ENCODE measurements at places on chromosomes 7 and 10.

DNA sequence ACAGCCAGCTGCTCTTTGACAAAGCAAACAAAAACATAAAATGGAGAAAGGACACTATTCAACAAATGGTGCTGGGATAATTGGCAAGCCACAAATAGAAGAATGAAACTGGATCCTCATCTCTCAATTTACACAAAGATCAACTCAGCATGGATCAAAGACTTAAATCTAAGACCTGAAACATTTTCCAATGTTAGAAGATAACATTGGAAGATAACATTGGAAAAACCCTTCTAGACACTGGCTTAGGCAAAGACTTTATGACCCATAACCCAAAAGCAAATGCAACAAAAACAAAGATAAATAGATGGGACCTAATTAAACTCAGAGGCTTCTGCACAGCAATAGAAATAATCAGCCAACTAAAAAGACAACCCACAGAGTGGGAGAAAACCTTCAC, 425.7 kb upstream of the SEMA3D start:
- DNase-seq = no peak

GRCh38 chr7:119288416-119288815, 984.6 kb upstream of the KCND2 start:
- no peak for DNase-seq

DNA sequence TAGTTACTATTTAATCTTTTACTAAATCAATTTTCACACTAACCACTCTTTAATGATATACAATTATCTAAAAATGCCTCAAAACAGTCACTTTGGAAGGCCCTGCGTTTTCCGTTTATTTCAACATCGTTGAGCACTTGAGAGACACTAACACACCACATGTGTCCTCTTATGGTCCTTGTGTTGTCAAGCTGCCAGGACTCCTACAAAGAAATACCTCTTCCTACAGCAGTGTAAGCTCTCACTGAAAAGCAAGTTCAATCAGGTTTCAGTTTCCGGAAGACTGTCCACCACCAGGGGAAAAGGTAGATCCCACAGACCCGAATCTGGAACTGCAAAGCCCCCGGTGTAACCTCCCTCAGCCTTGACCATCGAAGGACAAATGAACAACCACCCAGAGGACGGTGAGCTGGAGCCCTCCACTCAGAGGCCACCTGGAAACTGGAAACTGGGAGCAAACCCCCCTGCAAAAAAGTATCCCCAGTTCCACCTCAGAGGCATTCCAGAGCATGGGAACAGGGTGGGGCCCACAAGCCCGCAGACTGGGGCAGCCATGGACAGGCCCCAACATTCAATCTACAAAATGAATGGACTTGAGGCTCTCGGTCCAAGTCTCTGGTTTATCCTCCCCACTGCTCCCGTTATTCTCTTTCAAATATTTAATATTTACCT, 37.6 kb downstream of the KCNH2 start:
- no peak for DNase-seq

DNA sequence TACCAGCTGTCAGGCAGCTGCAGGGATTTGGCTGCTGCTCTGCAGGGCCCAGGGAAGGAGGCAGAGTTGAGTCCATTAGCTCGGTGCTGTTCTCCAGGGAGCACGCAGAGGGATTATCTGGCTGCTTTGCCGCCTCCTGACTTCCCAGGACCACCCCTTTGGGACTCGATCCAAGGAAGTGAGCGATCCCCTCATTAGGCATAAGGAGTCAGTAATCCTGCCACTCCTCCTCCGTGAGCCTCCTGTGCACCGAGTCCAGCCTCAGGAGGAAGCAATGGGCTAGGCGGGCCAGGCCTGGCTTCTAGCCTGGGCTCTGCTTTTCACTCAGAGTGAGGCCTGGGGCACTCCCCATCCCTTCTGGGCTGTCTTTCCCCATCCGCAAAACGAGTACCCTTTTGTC, 417.9 kb downstream of the RPS24 start:
- DNase-seq = no peak

GRCh38 chr10:75410132-75411005, 8.8 kb upstream of the ZNF503 start:
- DNase-seq = no peak

- DNase-seq = no peak
Measured at GRCh38 chr7:157558875-157559595, 222.2 kb downstream of the DNAJB6 start.

DNA sequence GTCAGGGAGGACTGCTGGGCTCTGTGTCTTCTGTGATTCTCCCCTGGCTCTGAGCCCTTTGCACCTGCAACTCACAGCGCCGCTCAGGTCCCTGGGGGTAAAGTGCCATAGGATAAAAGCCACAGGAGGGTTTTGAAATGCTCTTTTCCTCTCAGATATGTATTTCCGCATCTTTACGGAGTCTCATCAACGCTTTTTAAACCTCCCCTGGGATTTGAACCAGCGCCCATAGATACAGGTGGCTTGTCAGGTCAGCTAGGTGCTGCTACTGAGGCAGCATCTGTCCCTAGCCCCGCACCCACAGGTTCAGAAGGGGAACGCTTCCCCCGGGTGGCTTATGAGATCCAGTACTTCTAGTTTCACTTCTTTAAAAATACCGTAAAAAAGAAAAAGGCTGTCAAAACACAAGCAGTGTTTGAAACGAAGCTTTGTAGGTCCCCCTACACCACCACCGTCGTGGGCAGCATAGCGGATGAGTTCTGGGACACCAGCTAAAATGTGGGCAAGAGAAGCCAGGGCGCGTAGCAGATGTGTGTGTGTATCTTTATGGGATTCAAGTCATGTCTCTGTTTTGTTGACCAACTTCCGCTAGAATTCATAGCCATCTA, 173.5 kb downstream of the CUX1 start:
- no peak for DNase-seq

GRCh38 chr10:55263327-55263726, 462.3 kb upstream of the PCDH15 start:
- DNase-seq = no peak

GRCh38 chr7:151631570-151631952, 111.9 kb upstream of the RHEB start:
- no peak for DNase-seq

- DNase-seq = no peak
Measured at GRCh38 chr10:76576276-76576962, 1061.2 kb downstream of the KCNMA1 start.

DNA sequence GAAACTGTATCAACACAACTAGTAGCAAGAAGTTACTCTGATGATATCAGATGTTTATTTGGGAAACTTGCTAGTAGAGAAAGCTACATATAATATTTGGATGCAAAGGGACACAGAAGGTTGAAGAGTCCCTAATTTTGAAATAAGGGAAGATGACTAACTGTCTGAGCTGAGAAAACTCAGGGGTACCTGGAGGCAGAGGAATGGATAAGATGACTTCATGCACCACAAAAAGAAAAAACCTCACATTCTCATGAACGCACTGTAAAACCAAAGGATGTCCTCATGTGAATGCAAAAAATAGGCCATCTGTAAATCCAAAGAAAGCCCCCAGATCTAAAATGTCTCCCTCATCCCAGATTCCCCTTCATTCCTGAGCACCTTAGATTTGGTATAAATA, 29.3 kb downstream of the PRSS2 start:
- DNase-seq = no peak

GRCh38 chr10:78042752-78043104, 9.1 kb downstream of the RPS24 start:
- DNase-seq = no peak

- DNase-seq = no peak
Measured at GRCh38 chr10:117215079-117215478, 17.8 kb downstream of the KCNK18 start.

- DNase-seq = no peak
Measured at GRCh38 chr7:28755255-28755654, 202.9 kb downstream of the TRIL start.

DNA sequence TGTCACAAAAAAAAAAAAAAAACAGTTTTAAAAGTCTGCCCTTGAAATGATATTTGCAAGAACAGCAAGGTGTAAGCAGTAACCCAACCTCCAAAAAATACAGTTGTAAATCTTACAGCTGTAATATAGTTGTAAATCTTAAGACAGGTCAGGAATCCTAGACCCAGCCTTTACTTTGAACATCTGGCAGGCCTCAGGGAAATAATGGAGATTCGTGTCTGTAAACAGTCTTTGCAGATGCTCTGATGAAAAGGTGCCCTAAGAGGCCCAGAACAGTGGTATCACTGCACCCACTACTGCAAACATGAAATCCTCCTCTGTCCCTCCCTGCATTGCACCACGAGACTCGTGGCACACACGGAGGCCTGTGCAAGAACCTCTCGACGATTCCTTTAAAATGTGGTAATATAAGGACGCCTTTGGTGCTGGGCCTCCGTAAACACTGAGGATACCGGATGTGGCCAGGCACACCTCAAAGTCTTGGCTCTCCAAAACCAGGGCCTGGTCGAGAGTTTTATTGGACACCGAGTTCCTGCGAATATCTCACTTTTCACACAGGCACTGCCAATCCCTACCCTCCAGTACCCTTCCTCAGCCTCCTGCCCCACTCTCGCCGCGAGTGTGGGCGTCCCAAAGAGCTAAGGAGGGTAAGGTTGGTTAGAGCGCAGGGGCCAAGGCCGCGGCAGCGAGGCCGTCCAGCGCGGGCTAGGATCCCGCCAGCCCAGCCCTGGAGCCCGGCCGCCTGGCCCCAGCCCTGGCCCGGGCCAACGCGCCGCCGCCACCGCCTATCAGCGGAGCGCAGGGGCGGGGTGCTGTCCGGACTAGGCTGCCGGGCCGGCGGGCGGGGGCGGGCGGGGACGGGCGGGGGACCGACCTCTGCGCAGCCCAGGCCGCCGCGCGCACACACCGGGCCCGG, at the start of gene REEP3:
Gene REEP3 (plus strand): TSS at position 902 of the 916 bp plus-strand sequence. CDS start 145 bp downstream, outside the sequence.
- peak; percentile 4 for DNase-seq

DNA sequence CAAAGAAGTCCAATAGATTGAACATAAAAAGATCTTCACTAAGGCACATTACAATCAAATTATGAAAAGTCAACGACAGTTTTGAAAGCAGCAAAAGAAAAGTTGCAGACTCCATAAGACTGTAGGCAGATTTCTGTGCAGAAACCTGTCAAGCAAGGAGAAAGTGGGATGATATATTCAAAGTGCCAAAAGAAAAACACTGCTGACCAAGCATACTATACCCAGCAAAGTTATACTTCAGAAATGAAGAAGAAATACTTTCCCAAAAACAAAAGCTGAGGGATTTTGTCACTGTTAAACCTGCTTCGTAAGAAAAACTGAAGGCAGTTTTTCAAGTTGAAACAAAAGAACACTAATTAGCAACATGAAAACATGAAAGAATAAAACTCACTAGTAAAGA, 145.5 kb downstream of the ZEB1 start:
- no peak for DNase-seq

- no peak for DNase-seq
Measured at GRCh38 chr7:69992938-69993337, 394.7 kb downstream of the AUTS2 start.

DNA sequence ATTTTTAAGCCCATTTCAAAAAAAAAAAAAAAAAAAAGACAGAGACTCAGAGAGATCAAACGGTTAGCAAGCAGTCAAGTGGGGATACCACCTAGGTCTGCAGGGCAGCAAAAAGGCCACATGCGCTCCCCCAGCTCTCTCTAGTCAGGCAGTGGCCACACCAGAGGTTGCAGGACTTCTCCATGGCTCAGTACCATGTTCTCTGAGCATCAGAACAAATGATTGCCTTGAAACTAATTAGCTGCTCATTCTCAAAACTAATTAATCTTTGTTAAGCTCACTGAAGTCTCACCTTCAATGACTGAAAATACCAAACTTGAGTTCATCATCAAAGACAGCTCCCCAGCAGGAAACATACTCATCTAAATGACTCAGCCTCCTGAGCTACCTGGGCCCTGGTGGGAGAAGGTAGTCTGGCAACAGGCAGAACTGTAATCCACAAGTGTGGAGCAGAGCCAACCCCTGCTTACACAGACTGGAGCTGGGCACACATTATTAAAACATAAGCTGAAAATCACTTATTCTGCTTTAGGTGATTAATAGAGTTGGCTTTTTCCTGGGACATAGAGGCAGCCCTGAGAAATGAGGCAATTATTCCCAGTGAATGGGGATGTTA, 319.6 kb downstream of the GRID1 start:
- no peak for DNase-seq

DNA sequence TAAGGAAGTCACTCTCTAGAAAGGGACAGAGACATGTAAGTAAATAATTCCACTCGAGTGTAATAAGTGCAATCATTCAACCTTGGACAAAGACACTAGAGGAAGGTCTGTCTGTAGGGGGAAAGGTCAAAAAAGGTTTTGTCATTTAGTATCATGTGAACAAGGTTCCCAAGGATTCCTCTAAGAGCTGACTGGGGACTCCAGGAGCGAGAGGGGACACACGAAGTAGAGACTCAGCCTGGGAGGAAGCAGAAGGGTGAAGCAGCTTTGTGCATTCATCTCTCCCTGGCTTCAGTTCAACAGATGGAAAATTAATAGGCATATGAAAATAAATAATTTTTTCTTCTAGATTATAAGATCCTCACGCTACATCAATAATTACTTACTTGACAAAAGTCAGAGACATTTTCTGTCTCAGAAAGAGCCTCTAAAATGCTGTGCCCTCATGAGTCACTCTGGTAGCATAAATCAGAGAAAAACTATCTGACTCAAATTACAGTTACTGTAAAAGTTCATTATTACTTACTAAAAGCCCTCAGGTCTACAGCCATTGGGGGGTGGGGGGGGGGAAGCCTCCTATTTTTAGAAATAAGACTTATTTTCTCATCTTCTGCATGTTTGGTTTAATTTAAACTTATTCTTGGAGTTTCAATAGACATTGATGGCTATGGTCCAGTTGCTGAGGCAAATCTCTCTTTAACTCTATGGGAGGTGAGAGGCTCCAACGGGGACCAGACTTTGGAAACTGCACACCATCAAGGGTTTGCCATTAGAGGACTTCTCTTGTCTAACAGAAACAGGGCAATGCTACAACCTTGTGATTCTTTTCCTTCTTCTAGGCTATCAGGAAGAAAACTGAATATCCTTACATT, 275.1 kb upstream of the KLF14 start:
- DNase-seq = no peak

DNA sequence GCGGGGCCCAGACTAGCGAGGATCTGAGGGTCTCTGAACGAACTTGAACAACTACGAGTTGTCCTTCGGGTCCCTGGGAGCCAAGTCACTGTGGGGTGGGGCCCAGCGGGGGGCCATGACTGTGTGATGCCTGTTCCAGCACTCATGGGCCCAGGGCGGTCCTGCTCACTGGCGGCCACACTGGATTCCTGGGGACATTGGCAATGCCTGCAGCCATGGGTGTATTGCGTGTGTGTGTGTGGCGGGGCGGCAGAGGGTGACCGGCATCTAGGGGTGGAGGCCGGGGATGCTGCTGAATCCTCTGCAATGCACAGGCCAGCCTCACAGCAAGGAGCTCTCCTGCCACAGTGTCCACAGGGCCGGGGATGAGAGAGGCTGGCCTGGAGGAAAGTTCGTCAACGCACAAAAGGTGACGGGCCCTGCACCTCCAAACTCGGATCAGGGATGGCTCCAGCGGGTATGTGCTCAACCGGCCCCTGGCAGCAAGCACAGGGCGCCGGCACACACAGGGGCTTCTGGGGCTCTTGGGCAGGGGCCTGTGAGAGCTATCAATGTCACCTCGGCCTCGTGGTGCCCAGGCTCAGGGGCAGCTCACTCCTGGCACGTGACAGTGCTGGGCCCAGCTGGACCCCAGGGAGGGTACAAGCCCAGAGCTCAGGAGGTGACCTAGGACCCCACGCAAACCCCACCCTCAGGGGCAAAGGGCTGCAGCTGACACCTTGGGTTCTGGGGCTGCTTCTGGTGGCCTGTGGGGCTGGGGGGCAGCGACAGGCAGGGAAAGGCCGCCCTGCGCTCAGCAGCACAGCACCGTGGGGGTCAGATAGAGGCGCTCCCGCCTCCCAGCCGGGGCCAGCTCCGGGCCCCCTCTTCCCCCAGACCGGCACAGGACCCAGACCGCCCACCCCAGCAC, 27.9 kb downstream of the PAPOLB start:
- no peak for DNase-seq

GRCh38 chr10:52756966-52757365, 15.6 kb downstream of the MBL2 start:
- DNase-seq = no peak
